ENCODE measurements at places on chromosomes 16 and 17. TPM values are rescaled to one million over a fixed set of nuclear protein-coding genes. Genes with fewer than 3 reads are reported as not detected.
A peak's percentile ranks its signal among the peaks of the same experiment; 100 is the strongest.

The OR3A3 gene
- total RNA-seq = not detected

The SHISA9 gene
- total RNA-seq = 3.7 TPM

The GPR139 gene
- not detected for total RNA-seq

The KRT32 gene
- not detected for total RNA-seq

- DNase-seq = no peak
Measured at GRCh38 chr16:10995565-10995964, 51.2 kb downstream of the CLEC16A start.

DNA sequence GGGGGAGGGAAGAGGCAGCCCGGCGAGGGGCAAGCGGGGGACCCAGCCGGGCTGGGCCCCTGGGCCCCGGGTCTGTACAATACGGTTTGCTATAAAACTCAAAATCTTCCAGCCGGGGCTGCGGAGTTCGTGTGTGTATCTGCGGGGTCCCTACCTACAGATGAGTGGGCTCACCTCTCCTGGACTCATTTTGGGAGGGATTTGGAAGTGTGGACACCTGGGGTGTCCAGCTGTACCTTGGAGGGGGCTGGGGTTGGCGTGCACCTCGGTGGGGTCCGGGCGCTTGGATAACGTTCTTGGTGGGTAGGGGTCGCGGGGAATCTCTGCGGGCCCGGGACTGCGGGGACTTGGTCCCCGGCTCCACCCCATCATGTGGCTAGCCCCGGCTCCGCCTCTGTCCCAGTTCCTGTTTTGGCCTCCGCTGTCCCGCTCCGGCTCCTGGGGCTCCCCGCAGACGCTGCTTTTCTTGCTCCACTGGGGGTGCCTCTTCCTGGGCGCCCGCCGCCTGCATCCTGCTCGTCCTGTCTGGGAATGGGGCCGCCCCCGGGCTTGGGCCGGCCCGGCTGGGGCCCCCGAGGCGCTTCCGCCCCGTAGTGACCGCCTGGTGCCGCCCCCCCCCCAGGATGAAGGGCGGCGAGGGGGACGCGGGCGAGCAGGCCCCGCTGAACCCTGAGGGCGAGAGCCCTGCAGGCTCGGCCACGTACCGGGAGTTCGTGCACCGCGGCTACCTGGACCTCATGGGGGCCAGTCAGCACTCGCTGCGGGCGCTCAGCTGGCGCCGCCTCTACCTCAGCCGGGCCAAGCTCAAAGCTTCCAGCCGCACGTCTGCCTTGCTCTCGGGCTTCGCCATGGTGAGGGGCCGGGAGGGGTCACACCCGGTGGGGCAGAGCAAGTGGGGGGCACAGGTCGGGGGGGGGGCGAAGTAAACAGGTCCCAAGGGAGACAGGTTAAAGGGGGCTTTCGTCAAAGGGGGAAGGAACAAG lies at the start of gene ORAI3:
Gene ORAI3 (plus strand): TSS at position 402 of the 983 bp plus-strand sequence. CDS start 222 bp downstream, at position 624.
- DNase-seq = peak; percentile 45

DNA sequence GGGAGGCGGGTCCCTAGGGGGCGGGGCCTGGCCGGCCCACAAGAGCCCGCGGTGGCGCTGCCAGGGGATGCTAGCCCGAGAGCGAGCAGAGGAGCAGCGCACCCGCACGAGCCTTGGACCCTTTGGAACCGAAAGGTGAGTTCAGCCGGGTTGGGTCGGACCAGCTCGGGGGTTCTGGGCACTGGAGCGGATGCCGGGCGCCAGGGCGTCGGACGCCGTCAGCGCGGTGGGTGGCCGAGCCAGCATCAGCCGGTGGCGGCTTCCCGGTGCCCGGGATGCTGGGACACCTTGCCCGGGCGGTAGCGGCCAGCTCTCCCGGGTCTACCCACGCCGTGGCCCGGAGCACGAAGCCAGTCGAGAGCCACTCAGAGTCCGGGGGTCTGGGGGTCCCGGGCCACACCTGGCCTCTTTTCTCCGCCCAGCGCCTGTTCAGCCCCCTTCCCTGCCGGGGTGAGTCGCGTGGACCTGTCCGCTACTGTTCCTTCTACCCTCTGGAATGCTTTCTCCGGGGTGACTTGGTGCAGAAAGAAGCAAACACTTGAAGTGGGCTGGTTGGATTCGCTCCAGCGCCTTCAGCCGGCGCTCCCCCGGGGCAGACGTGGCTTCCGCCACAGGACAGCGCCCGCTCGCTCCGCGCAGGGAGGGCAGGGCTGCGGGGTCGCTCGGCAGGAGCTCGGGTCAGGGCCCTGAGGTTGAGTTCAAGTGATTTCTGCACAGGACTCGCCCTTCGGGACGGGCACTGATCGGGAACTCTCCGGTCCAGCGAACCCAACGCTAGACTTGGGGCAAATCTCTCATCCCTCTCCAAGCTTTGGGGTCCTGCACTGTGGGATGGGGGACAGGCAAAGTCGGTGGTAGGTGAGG lies at the start of gene SCNN1G:
Gene SCNN1G (plus strand): TSS at position 67 of the 864 bp plus-strand sequence. CDS start 3,527 bp downstream, outside the sequence.
- DNase-seq = peak; percentile 18

DNA sequence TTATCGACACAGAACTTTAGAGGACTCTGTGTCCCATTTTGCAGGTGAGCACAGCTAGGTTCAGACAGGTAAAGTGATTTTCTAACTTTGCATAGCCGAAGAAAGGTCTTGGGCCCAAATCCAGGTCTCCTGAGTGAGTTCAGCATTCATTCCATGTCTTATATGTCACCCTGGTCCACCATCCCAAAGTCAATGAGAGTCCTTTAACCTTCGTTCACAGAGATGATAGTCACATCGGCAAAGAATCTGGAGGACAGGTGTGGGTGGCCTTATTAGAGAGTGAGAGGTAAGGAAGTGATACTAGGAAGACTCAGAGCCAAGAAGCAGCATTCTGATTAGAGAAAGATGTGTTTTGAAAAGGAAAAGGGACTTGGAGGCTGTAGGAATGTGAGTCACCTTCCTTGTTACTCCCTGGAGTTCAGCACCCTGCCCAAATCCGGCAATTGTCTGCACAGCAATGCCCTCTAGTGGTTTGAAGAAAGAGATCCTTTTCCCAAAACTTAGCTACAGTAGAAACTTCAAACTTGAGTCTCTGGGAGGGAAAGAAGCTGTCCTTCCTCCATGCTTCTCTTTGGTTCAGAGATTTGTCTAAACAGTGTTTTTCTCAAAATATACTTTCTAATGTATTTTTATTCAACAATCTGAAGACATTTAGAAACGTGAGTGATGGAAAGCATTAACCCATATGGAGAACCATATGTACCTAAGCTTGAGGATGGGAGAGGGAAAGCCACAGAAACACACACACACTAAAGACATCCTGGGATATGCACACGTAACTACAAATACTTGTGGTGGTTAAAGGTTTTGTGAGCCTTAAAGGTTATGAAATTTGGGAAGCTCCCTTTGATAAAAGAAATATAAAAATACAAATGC lies 96.4 kb upstream of the SHISA6 start:
- DNase-seq = peak; percentile 21

DNA sequence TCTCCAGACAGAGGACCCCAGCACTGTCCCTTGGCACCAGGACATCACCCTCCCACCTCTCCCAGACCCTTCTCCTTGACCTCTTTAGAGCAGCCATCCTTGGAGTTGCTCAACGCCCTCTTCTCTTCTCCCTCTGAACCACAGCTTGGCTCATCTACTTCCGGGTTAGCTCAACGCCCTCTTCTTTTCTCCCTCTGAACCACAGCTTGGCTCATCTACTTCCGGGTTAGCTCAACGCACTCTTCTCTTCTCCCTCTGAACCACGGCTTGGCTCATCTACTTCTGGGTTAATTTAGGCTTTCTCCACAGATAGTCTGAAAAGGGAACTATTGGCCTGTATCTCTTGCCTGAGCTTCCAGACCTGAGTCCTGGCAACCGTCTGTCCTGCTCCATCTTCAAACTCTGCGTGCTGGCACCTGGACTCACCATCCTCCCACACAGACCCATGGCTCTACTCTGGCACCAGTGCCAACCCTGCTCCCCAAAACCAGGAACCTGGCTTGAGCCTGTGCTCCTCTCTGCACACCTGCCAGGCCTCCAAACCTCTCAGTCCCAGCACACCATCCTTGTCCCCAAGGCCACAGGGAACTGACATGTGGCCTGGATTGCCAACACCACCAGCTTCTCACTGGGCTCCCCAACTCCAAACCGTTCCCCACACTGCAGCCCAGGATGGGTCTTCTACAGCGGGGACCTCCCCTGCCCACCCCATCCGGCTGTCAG lies 25.3 kb upstream of the FAAP100 start:
- no peak for DNase-seq

GRCh38 chr16:58000706-58001676 lies at the start of gene USB1:
Gene USB1 (plus strand): TSS chr16:58001407. CDS start chr16:58001484, 77 bp downstream.
- DNase-seq = peak; percentile 85

DNA sequence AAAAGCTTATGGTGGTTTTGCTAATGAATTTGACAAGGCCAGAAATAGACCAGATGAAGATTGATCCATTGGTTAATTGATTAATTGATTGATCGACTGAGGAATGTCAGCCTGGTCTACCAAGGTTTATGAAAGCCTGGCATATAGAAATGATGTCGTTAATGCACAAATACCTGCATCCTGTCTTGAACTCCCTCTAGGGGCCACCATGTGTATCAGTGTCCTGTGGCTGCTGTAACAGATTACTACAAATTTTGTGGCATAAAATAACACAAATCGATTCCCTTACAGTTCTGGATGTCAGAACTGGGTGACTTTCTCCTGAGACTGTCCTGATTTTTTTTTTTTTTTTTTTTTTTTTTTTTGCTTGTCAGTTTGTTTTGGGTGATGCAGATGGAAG lies 553.2 kb downstream of the MAF start:
- DNase-seq = no peak

- no peak for DNase-seq
Measured at GRCh38 chr16:86285421-86285820, 224.9 kb upstream of the FOXF1 start.

GRCh38 chr17:75749545-75750389 lies 15.2 kb downstream of the GALK1 start:
- peak; percentile 79 for DNase-seq

DNA sequence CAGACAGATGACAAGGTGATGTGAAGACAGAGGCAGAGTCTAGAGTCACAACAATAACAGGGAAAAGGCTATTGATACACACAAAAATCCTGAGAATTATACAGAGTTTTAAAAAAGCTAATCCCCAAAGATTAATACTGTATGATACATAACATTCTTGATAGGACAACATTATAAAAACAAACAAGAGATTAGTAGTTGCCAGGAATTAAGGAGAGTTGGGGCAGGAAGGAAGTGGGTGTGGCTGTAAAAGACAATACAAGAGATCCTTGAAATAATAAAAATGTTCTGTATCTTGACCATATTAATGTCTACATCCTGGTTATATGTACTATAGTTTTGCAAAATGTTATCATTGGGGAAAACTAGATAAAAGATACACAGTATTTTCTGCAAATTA lies 309.5 kb upstream of the PMFBP1 start:
- DNase-seq = no peak

GRCh38 chr16:71515026-71515425 lies 11.2 kb upstream of the CHST4 start:
- no peak for DNase-seq

DNA sequence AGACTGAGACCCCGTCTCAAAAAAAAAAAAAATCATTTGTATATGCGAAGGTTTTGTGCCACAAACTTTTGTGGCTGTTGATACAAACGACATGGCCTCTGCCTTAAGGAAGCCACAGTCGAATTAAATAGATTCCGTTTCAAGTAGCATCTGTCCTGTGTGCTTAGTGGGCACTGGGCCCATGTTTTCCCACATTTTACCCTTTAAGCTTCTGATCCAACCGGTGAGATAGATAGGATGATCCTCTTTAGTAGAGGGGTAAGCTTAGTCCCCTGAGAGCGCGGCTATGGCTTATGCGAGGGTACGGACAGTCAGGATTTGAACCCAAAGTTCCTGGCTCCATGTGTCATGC lies 776 bp upstream of the TMEM219 start:
- no peak for DNase-seq

Data from progenitor cell of endocrine pancreas (in vitro differentiated cells).